Stimulated activated CD8-positive, alpha-beta memory T cell treated with anti-CD3 and anti-CD28 coated beads, Interleukin-7, amount 100 ng/mL, for 48 hours (primary cell): ENCODE measurements at places on chromosomes 5 and 9.

DNA sequence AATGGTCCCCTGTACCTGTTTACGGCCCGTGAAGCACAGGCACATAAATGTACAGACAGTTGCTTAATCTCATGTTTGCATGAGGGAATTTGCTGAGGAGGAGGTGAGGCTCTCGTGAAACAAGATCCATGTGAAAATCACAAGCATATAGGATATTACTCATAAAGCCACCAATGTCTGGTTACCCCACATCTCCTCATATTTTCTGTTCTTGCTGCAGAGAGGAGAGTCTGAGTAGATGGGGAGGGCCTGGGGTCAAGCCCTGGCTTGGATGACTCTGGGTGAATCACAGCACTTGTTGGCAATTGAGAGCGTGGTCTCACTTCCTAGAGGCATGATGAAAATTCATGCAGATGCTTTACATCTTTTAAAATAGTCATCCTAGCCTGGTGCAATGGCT, 975 bp downstream of the AGXT2 start:
- no peak for DNase-seq

DNA sequence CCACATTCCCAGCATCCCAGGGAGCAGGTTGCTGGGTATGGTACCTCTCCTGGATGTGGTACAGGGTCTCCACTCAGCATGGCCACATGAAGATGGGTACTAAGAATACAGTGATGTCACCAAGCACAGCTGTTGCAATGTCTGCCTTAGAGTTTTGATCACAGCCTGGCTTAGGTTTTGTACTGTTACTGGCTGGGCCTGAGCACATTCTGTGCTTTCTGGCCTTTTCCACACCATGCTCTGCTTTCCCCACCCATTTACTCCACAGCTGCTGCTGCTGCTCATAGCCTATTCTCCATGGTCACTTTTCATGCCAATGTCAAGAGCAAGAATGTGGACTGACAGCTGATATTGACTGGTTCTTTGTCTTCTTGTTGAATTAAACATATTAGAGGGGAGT, 481.9 kb downstream of the ARHGEF28 start:
- DNase-seq = no peak

DNA sequence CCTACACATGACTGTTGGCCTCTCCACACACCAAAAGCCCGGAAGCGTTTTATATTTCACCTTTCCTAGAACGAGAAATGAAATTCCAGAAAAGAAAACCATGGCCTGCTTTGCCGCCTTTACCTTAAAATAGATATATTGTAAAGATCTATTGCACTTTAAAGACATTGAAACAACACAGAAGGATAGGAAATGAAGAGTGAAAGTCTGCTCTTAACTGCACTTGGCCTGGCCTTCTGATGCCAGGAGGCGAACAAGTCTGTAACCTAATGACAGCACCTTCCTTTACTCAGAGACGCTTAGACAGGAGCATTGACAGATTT, 6.7 kb downstream of the PRDM6 start:
- DNase-seq = no peak

- DNase-seq = no peak
These were observed 75.5 kb upstream of the OTULINL start for GRCh38 chr5:14506140-14506538.

- DNase-seq = no peak
These were observed 20.2 kb upstream of the MTMR12 start for GRCh38 chr5:32332966-32333365.

DNA sequence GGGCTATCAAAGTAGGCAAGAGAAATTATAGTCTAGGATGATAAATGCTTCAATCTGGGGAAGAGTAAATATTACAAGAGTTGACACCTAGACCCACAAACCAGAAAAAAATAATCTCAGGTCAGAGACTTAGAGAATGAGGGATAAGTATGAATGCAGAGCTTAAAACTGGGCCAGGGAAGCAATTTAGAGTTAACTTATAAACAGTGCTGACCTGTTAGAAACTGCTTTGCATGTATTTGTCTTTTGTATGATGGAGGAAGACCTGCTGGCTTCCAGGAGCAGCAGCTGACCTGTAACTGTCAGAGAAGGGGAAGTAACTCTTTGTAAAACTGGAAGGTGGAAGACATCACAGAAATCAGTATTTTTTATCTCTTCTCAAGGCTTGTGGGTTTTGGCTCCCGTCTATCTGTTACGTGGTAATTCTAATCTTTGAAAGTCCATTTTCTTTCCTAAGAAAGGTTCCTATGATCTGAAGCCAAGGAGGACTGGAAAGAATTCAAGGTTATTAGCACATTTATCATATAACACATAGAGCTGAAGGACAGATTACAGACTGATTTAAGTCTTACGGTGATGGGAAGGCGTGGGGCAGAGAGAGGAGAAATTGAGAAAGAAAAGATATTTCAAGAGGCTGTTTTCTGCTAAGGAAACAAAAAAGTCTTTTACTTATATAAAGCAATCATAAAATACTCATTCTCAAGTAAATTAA, 114.7 kb upstream of the ADAMTS19 start:
- DNase-seq = no peak
